Activated T-cell treated with anti-CD3 and anti-CD28 coated beads for 4 hours (primary cell): ENCODE measurements at places on chromosomes 7 and 10.

DNA sequence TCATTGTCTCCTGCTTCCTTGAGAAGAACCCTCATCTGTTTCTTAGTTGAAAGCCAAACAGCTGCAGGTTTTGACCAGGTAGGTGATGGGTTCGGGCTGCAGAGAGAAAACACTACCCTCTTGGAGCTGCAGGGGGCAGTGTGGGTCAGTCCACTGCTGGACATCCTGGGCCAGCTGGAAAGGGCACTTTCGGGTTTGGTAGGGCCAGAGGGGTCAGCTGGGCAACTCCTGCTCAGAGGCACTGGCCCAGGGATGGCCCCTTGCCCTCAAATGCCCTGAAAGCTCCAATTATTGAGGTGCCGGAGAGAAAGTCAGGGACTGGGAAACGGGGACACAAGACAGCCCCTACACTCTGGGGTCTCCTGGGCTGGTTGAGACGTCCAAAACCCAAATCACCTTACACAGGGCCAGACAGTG, 90.7 kb downstream of the MKI67 start:
- peak; percentile 60 for DNase-seq

DNA sequence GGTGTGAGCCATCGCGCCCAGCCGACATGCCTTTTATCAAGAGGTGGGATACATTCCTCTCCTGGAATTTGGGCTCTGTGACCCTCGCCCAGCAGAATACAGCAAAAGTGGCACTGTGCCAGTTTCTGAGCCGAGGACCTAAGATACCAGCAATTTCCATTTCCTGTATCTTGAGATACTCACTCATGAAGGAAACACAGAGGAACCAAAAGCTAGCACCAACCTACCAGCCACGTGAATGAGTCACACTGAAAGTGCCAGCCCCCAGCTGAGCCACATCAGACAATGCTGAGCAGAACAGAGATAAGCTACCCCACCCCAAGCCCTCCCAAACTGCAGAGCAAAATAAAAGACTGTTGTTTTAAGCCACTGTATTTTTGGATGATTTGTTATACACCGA, 56.3 kb downstream of the CACUL1 start:
- DNase-seq, result peak; percentile 68

DNA sequence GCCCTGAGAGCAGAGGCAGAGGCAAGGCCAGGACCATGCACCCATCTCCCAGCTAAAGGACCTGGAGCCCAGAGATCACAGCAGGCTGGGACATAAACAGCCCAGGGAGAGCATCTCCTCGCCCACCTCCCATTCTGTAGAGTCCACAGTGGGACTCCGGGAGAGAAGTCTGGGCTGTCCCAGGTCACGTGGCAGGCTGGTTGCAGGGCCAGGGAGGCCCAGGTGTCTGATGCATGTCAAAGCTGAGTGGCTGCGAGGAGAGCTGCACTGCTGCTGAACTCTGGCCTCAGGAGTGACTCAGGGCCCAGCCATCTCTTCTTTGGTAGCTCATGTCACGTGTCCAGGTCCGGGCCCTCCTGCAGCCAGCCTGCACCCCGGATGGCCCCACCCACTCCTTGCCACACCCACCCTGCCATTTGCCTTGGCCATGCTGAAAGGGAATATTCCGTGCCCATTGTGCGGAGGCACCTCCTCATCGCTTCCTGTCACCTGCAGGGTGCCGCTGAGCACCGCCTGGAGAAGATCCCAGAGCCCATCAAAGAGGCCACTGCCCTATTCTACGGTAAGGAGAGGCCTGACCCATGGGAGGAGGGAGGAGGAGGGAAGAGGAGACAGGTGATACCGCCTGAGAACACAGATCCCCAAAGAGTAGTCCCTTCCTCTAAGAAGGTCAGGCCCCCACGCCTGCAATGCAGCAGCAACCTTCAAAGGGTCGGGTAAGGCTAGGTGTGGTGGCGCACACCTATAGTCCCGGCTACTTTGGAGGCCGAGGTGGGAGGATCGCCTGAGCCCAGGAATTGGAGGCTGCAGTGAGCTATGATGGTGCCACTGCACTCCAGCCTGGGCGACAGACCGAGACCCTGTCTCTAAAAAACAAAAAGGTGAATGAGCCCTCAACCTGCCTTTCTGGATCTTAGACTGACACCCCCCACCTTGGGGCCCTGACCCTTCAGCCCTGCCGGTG, 12.6 kb upstream of the SH2B2 start:
- no peak for DNase-seq

GRCh38 chr10:64211466-64211865, 690.3 kb downstream of the REEP3 start:
- no peak for DNase-seq

GRCh38 chr7:92478095-92478494, 349 bp upstream of the ERVW-1 start:
- DNase-seq, result no peak

DNA sequence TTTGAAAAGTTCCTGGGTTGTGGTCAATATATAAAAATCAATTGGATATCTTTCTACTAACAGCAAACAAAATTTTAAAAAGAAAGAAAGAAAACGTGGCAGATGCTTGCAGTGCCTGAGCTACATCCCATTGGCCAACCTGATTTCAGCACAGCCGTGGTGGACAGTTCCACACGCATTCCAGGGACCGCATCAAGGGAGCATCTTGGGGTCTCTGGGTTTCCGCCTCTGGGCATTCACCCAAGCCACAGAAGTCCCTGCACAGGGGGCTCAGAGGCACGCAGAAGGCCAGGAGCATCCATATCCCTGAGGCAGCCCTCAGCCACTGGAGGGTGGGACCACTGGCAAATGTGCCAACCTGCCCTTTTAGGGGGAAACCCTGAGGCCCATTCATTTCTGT, 254.5 kb upstream of the RNF32 start:
- DNase-seq, result no peak

GRCh38 chr10:111177379-111177778, 100.5 kb downstream of the ADRA2A start:
- DNase-seq, result no peak

- DNase-seq, result no peak
These were observed 284.8 kb downstream of the C7orf25 start for GRCh38 chr7:42627101-42627500.

DNA sequence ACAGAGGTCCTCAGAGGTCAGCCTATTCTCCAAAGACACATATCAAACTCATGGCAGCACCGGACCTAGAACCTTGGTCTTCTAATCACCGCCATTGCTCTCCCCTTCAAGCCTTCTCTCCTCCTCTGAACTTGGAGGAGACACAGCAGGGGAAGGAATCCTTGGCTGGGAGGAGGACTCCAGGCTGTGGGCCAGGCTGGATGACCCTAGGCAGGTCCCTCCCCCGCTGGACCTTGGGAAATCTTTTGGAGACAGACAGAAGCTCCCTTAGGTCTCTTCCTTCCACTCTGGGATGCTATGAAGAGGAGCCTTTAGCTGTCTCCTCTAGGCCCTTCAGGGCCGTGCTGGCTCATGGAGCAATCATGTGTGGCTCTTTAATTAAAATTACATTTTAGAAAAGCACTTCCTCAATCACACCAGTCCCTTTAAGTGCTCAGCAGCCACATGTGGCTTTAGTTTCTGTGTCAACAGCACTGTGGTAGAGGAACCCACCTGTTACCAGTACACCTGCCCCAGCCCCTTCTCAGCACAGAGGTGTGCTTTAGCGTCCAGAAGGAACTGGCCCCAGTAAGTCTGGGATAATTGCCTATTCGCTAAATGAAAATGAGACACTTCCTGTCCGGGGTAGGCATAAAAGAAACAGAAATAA, 238.2 kb downstream of the CELF2 start:
- no peak for DNase-seq

DNA sequence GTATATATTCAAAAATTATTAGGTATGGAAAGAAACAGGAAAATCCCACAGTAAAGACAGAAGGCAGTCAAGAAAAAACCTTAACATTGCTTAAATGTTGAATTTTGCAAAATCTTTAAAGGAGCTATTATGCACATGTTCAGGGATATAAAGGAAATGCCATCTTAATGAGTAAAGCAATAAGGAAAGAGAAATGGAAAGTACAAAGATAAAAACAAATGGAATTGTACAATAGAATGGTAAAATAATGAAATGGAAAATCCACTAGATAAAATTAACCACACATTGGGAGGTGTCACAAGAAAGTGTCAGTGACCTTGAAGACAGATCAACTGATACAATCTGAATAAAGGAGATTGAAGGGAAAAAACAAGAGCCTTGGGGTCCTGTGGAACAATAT, 82.0 kb downstream of the KIF20B start:
- no peak for DNase-seq

GRCh38 chr10:117860823-117861222, 185.9 kb downstream of the RAB11FIP2 start:
- no peak for DNase-seq

DNA sequence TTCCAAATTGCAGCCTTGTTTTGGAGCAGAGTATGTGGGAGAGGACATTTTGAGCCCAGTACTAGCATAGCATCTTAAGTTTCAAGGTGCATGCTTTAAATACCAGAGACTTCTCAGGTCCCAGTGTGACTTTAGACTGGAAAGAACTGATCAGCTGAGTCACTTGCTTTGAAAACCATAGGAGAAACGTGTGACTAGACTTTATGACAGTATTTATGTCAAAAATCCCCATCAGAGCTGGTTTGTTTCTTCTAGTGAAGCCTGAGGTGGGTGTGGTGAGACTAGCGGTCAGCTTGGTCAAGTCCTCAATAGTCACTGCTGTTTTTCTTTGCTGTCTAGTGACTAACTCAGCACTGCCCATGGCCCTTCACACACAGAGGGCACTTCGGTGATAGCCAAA, 724.2 kb downstream of the GATA3 start:
- no peak for DNase-seq

DNA sequence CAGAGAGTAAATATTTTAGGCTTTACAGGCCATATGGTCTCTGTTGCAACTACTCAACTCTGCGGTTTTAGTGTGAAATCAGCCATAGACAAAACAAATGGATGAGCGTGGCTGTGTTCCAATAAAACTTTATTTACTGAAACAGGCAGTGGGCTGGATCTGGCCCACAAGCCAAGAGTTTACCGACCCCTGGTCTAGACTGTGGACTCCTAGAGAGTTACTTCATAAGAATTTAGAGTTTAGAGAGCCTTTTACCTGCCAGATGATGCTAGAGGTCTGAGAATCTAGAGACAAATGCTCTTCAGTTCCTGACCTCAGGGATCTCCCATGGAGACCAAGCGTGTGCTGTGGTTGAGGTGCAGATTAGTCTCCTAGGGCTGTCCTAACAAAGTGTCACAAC, 174.8 kb downstream of the PTEN start:
- no peak for DNase-seq

DNA sequence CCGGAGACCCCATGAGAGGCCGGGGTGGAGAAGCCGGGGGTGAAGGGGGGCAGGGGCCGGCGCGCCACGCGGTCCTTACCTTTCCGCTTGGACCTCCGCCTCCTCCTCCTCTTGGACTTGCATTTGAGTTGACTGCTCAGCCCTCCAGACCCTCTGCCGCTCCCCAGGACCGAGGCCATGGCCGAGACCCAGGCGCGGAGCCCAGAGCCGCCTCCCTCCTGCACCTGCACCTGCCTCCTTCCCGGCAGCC, 428 bp downstream of the ADARB2 start:
- DNase-seq, result no peak

GRCh38 chr7:39624442-39624807, 1.1 kb downstream of the RALA start:
- no peak for DNase-seq

- DNase-seq, result no peak
These were observed 284.4 kb upstream of the PHYHIPL start for GRCh38 chr10:58892031-58892531.

- no peak for DNase-seq
These were observed 28.4 kb downstream of the BMPER start for GRCh38 chr7:33933611-33934281.

- DNase-seq, result no peak
These were observed 33.4 kb downstream of the PTPN12 start for GRCh38 chr7:77570330-77571011.

- no peak for DNase-seq
These were observed 2.6 kb downstream of the CPA2 start for GRCh38 chr7:130269318-130269694.

GRCh38 chr7:148789220-148789619, 90.5 kb downstream of the CUL1 start:
- no peak for DNase-seq

DNA sequence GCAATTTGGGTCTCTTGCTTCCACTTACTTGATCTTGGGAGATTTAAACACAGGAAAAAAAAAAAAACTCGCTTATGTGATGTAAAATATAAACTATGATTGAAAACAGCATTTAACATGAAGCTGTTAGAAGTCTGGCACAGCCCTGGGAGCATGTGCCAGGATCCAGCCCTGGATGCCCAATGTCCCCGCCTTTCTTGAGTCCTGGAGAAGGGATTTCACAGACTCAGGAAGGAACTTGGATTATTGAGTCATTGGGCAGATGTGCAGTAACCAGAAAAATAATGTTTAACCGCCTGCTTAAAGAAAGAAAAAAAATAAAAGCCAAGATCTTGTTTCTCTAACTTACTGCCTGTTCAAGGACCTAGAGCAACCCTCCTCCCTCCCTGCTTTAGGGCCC, 3.7 kb upstream of the JCAD start:
- no peak for DNase-seq

DNA sequence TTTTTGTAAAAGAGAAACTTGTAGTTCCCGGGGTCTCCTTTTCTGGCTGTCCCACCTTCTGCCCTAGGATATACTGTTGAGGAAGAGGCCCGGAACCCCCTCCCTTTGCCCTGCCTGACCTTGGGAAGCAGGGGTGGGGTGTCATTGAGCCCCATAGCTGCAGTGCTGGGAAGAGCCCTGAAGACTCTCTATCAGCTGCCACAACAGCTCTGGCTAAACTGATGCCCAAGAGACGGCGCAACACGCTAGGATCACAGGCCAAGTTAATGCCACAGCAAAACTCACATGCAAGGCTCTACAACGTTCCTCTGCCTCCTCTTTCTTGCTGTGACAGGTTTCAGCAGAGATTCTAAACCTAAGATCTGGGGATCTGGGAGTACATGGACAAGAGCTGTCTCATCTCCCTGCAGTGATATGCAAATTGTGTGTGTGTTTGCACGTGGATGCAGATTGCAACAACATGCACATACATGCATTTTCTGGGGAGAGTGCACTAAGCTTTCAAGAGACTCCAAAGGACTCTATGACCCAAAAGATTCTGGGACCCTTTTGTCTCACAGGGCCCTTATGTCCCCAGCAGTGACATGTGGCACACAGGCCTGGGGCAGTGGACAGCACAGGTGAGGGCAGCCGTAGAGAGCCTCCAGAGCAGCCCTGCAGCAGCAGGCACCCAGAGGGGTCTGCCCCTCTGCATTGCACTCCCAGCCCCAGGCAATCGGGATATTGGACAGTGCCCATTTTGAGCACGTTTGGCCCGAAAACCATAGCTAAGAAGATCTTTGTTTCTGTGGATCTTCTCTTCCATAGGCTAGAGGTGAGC, 2.5 kb downstream of the RASSF4 start:
- DNase-seq, result no peak

- no peak for DNase-seq
These were observed 105.6 kb upstream of the COL1A2 start for GRCh38 chr7:94289071-94289470.
